ENCODE measurements at places on chromosomes 5 and 9. TPM values are rescaled to one million over a fixed set of nuclear protein-coding genes. Genes with fewer than 3 reads are reported as not detected.

DNA sequence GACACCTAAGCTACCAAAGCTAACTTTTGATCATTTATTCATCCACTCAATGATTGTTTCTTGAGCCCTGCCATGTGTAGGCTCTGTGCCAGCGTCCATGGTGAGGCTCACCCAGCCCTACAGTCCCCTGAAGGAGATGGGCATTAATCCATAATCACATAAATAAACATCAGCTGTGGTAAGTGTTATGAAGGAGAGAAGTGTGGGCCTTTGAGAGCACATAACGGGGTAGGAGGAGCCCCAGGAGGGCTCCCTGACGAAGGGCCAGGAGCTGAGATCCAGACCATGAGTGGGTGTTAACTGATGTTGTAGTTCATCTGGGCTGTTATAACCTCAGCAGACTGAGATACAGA lies 53.9 kb upstream of the AFAP1L1 start:
- H3K4me3 ChIP-seq: no peak overlapping the region
- no peak for DNase-seq
- no peaks in the 10 kb centered on the region for H3K27me3 ChIP-seq
- H3K36me3 ChIP-seq: no peaks in the 10 kb centered on the region
- no peak overlapping the region for H3K27ac ChIP-seq
- H3K4me1 ChIP-seq: no peaks in the 10 kb centered on the region

- no peaks in the 10 kb centered on the region for H3K27me3 ChIP-seq
- H3K36me3 ChIP-seq: no peaks in the 10 kb centered on the region
- H3K4me3 ChIP-seq: no peak overlapping the region
- DNase-seq: no peak
- H3K27ac ChIP-seq: no peak overlapping the region
- H3K4me1 ChIP-seq: peaks cover 30% of the 10 kb centered on the region
Measured at GRCh38 chr5:144183254-144183889, 12.7 kb downstream of the KCTD16 start.

GRCh38 chr5:90845723-90846554 lies 287.3 kb downstream of the ADGRV1 start:
- H3K27me3 ChIP-seq: peaks cover 25% of the 10 kb centered on the region
- no peaks in the 10 kb centered on the region for H3K36me3 ChIP-seq
- H3K4me3 ChIP-seq: no peak overlapping the region
- DNase-seq: no peak

DNA sequence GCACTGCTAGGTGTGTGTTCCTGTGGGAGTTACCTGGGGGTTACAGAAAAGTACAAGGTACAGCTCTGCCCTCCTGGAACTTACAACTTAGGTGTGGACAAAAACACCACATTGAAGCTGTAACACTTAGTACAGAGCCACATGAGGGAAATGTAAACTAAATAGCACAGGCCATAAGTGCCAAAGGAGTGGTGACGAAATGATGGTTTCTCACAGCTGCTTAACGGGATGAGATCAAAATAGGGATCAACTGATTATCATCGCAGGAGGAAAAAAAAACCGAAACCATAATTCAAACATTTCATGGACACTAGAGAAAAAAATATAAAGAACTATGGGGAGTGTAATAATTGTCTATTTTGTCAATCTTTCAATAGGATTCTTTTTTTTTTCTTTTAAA lies 5.9 kb downstream of the LIX1 start:
- H3K4me3 ChIP-seq: no peak overlapping the region
- peaks cover 3% of the 10 kb centered on the region for H3K4me1 ChIP-seq
- DNase-seq: no peak
- H3K27ac ChIP-seq: no peak overlapping the region
- no peaks in the 10 kb centered on the region for H3K36me3 ChIP-seq

GRCh38 chr5:120388016-120388781 lies 75.9 kb upstream of the PRR16 start:
- H3K4me3 ChIP-seq: no peak overlapping the region
- DNase-seq: no peak
- no peaks in the 10 kb centered on the region for H3K4me1 ChIP-seq
- no peaks in the 10 kb centered on the region for H3K27me3 ChIP-seq
- H3K27ac ChIP-seq: no peak overlapping the region
- no peaks in the 10 kb centered on the region for H3K36me3 ChIP-seq

- peak overlapping the region; percentile 99 for H3K27ac ChIP-seq
- peaks cover 31% of the 10 kb centered on the region for H3K36me3 ChIP-seq
- peak overlapping the region; percentile 98 for H3K4me3 ChIP-seq
- peaks cover 43% of the 10 kb centered on the region for H3K4me1 ChIP-seq
- DNase-seq: no peak
Measured at GRCh38 chr9:130041648-130042405, 1.2 kb downstream of the FNBP1 start.

DNA sequence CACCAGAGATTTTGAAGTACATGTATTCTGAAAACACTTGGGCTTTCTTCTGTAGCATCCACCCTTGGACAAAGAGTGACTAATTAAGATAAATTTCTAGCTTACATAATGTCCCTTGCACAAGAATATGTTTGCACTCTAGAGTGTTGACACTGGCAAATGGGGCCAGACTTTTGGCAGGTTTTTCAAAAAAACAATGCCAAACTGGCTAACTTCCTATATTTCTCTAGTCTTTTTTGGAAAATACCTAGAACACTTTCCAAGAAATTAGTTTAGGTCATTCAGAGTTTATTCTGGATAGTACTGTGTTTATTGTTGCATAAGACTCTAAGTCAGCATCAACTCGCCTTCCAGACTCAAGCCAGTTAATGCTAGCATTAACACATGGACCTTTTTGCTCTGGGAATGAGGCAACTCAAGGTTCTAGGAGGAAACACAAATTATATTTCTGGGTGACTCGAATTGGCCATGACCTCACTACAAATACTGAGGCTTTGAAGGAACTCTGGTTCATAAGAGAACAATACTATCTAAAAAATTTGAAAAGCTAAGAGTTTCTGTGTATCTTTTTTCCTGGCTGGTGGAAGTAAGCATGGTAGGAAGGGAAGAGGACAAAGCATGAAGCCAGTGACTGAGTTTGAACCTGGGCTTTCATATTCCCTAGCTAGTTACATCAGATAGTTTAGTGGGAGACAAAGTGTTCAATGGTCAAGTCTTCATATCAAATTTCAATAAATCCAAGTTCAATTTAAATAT lies 101.6 kb downstream of the NREP start:
- no peaks in the 10 kb centered on the region for H3K4me1 ChIP-seq
- DNase-seq: no peak

DNA sequence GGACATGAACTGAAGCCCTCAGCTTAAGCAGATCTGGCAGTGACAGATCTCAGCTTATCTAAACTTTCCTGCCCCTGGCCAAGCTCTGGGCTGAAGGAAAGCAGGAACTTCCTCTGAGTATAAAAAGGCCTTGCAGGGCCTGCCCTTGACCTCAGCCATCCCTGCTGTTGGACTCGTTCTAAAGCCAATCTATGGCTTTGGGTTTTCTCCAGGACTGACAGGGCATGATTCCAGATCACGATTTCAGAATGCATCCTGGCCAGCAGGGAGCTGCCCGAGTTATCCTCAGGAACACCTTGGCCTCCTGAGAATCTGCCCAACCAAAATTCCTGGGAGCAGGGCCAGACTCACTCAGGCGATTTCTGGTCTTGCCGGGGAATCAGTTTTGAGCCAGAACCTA lies 502.7 kb downstream of the TLE4 start:
- no peaks in the 10 kb centered on the region for H3K36me3 ChIP-seq
- H3K4me1 ChIP-seq: no peaks in the 10 kb centered on the region
- H3K27me3 ChIP-seq: no peaks in the 10 kb centered on the region
- no peak overlapping the region for H3K27ac ChIP-seq
- no peak overlapping the region for H3K4me3 ChIP-seq

GRCh38 chr5:177588413-177588909 lies 3.5 kb upstream of the TMED9 start:
- H3K27ac ChIP-seq: no peak overlapping the region
- H3K27me3 ChIP-seq: peaks cover 12% of the 10 kb centered on the region
- H3K36me3 ChIP-seq: peaks cover 11% of the 10 kb centered on the region
- peaks cover 27% of the 10 kb centered on the region for H3K4me1 ChIP-seq
- H3K4me3 ChIP-seq: no peak overlapping the region

- no peaks in the 10 kb centered on the region for H3K36me3 ChIP-seq
- H3K4me1 ChIP-seq: no peaks in the 10 kb centered on the region
- no peak overlapping the region for H3K4me3 ChIP-seq
- H3K27ac ChIP-seq: no peak overlapping the region
- H3K27me3 ChIP-seq: peaks cover 5% of the 10 kb centered on the region
Measured at GRCh38 chr5:142683881-142684505, 1.9 kb downstream of the FGF1 start.

DNA sequence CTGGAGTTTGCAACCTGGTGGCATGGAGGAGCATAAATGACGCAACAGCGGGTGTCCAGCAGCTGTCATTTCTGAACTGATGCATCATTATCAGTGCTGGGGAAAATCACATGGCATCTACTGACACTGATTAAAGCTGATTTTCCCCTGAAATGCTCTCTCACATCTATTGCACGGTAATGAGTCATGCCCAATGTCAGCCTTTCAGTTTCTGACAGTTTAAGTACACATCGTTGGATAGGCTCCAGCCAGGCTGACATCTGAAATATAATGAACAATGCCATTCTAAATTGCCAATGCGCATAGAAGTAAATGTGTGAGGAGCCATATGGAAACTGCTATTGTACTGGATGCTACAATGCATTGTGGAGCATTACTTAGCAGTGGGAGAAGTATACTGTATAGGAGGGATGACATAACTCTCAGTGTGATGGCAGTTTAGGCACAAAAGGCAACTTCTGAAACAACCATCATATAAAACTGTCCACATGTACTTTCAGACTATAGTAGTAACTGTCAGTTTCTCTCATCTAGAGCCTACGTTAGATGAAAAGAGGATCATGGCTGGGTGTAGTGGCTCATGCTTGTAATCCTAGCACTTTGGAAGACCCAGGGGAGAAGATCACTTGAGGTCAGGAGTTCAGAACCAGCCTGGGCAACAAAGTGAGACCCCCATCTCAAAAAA lies 389.3 kb upstream of the DMAC1 start:
- H3K4me1 ChIP-seq: peaks cover 8% of the 10 kb centered on the region
- H3K36me3 ChIP-seq: peaks cover 4% of the 10 kb centered on the region
- H3K4me3 ChIP-seq: no peak overlapping the region
- peaks cover 6% of the 10 kb centered on the region for H3K27me3 ChIP-seq
- DNase-seq: peak; percentile 51

DNA sequence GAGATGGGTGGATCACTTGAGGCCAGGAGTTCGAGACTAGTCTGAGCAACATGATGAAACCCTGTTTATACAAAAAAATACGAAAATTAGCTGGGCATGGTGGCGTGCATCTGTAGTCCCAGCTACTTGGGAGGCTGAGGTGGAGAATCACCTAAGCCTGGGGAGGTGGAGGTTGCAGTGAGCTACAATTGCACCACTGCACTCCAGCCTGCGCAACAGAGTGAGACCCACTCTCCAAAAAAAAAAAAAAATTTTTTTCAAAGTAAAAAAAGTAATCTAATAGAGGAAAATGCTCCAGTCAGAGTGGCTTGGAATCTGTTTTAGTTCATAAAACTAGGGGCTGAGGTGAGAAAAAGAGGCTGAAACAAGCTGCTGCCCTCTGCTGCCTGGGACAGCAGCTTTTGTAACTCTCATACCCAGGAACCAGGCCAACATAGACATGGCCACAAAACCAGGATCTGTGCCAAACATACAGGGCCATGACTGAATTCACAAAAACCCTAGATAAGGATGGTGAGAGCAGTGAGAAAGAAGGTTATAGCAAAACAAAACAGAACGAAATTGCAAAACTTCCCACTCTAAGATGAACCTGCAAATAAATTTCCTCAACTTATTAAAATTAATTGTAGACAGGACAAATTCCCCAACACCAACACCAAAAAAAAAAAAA lies 13.1 kb upstream of the DCAF12 start:
- H3K27me3 ChIP-seq: no peaks in the 10 kb centered on the region
- H3K4me3 ChIP-seq: no peak overlapping the region
- H3K36me3 ChIP-seq: no peaks in the 10 kb centered on the region
- no peak for DNase-seq

DNA sequence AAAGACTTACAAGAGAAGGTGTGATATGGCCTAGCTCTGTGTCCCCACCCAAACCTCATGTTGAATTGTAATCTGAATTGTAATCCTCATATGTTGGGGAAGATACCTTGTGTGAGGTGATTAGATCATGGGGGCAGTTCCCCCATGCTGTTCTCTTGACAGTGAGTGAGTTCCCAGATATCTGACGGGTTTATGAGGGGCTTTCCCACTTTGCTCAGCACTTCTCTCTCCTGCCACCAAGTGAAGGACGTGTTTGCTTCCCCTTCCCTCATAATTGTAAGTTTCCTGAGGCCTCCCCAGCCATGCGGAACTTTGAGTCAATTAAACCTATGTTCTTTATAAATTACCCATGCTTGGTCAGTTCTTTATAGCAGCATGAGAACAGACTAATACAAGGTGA lies 49.0 kb downstream of the CDO1 start:
- H3K4me3 ChIP-seq: no peak overlapping the region
- no peak for DNase-seq
- H3K27me3 ChIP-seq: peaks cover 14% of the 10 kb centered on the region
- H3K27ac ChIP-seq: no peak overlapping the region

GRCh38 chr5:19497229-19497815 lies 490.7 kb downstream of the CDH18 start:
- no peaks in the 10 kb centered on the region for H3K4me1 ChIP-seq
- no peak overlapping the region for H3K4me3 ChIP-seq
- no peak for DNase-seq
- H3K36me3 ChIP-seq: no peaks in the 10 kb centered on the region

- H3K27ac ChIP-seq: no peak overlapping the region
- H3K4me1 ChIP-seq: no peaks in the 10 kb centered on the region
- H3K4me3 ChIP-seq: no peak overlapping the region
- no peak for DNase-seq
- peaks cover 5% of the 10 kb centered on the region for H3K27me3 ChIP-seq
- H3K36me3 ChIP-seq: no peaks in the 10 kb centered on the region
Measured at GRCh38 chr9:91818647-91819403, 131.2 kb downstream of the ROR2 start.

DNA sequence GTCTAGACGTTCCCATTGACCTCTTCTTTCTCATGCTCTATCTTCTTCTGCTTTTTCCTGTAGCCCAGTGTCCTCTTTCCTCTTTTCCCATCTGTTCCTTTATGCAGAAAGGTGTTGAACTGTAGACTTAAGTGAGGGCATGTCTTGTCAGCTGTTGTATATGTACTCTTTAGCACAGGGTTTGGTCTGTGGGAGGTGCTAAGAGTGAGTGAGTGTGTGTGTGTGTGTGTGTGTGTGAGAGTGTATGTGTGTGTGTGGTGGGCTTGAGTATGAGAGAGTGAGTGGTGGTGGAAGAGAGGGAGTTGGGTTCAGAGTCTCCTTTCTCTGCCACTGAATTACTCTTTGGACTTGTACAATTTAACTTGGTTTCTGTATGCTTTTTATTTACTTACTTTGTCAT lies 10.3 kb upstream of the ROPN1L start:
- H3K4me1 ChIP-seq: peaks cover 13% of the 10 kb centered on the region
- peaks cover 40% of the 10 kb centered on the region for H3K36me3 ChIP-seq
- H3K27me3 ChIP-seq: no peaks in the 10 kb centered on the region
- no peak for DNase-seq
- H3K27ac ChIP-seq: no peak overlapping the region

Gene SNCB
- not detected for total RNA-seq

Gene OR1Q1
- not detected for total RNA-seq

Gene GRXCR2
- total RNA-seq: not detected

Gene APBA1
- 0.26 TPM for total RNA-seq

Gene MRPS27
- 91.4 TPM for total RNA-seq

Gene PCDHA1
- not detected for total RNA-seq

Gene LAMC3
- total RNA-seq: 0.12 TPM

Gene TPRN
- total RNA-seq: 6.7 TPM

All from activated CD4-positive, alpha-beta memory T cell treated with anti-CD3 and anti-CD28 coated beads for 36 hours (primary cell).